ENCODE measurements at places on chromosomes 16 and 17.

- DNase-seq = no peak
Observed at GRCh38 chr17:58176200-58176599, 9.4 kb downstream of the OR4D2 start.

GRCh38 chr16:85626191-85626981 lies 13.3 kb downstream of the GSE1 start:
- DNase-seq = no peak

DNA sequence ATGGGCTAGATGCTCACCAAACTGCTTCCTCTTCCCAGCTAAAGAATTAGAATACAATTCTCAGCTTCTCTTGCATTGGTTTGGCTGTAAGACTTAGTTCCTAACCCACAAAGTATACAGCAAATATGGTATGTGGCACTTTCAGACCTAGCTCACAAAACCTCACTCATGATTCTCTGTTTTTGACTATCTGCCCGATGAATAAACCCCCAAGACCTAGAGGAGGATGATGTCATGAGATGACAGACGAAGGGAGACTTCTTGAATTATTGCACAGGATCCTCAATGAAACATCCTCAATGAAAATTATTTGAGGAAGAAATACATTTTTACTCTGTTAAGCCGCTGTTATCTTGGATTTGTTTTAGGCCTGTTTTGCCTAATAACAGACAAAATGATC lies 14.3 kb downstream of the CNOT1 start:
- DNase-seq = no peak

DNA sequence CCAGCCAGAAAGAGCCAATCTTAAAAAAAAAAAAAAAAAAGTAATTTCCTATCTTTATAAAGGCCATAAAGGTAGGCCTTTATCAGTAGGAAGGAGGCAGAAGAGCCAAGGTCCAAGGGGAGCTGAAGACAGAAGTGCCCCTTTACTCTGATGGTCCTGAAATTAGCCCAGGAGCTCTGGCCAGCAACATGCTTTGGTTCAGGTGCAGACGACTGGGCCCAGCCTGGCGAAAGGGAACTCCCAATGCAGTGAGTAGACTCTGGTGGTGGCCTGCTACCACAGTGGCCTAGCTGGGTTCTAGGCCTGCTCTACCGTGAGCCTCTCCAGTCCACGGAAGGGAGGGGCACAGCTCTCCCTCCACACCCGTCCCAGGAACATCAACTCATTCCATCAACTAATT lies 23.1 kb upstream of the MEIOB start:
- DNase-seq = no peak

- no peak for DNase-seq
Observed at GRCh38 chr17:63753215-63753614, 11.6 kb upstream of the STRADA start.

- DNase-seq = no peak
Observed at GRCh38 chr17:37708616-37709212, 36.1 kb downstream of the HNF1B start.

- DNase-seq = no peak
Observed at GRCh38 chr17:40167685-40168261, 9.5 kb upstream of the RAPGEFL1 start.

- no peak for DNase-seq
Observed at GRCh38 chr17:13194887-13195286, 177.1 kb upstream of the ELAC2 start.

DNA sequence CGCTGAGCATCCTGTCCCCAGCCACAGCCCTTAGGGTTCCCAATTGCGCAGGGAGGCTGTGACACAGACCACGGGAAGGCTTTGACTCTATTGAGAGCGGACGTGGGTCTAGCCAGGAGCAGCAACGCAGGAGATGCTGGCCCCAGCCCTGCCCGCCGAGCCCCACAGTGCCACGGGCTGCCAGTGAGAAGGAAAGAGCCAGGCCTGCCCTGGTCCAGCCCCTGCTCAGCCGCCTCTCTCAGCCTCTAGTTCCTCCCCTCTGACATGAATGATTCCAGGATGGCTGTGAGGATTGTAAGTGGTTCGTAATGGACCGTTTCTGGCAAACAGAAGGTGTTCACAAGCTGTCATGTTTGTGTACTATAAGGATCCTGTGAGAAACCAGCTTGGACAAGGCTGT lies 2.5 kb downstream of the BHLHA9 start:
- no peak for DNase-seq

DNA sequence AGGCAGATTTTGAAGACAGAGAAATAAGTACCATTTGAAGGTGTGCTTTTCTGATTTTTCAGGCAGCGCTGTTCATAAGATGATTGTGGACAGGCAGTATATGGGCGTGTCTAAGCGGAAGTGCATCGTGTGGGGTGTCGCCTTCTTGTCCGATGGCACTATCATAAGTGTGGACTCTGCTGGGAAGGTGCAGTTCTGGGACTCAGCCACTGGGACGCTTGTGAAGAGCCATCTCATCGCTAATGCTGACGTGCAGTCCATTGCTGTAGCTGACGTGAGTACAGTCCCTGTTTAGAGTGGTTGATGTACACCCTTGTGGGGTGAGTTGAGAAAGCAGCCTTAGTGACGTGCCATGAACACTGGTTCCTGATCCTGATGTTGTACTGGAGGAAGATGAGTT lies 10.7 kb downstream of the UTP4 start:
- DNase-seq = no peak

DNA sequence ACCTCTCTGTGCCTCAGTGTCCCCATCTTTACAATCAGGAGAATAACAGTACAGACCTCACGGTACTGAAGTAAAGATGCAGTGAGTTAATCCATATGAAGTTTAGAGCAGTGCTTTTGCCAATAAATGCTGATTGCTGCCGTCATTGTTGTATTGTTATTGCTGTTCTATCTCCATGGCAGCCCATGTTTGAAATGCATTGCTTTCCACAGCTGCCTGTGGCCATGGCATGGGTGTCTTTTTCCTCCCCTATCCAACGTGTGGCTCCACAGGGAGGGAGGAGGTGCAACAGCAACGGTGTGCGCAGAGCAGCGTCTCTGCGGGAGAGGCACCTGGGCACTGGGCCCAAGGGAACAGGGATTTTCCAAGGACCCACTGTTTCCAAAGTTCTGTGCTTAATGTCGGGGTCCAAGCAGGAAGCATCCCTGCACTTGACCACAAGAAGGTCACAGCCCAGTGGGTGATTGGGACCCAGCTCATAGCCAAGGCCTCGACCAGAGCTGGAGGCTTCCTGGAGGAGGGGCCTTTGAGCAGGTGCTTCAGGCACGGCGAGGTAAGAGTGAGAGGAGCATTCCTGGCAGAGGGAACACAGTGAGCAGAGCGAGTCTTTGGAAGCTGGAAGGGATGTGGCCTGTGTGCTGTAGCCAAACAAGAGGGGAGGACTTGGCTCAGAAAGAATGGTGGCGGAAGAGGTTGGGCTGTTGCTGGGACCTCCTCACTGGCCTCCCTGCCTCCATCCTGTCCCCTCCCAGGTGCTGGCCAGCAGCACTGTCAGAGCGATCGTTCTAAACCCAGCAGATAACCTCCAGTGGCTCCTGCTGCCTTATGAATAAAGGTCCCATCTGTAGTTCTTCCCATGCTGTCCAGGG lies 3.9 kb downstream of the RAI1 start:
- no peak for DNase-seq

DNA sequence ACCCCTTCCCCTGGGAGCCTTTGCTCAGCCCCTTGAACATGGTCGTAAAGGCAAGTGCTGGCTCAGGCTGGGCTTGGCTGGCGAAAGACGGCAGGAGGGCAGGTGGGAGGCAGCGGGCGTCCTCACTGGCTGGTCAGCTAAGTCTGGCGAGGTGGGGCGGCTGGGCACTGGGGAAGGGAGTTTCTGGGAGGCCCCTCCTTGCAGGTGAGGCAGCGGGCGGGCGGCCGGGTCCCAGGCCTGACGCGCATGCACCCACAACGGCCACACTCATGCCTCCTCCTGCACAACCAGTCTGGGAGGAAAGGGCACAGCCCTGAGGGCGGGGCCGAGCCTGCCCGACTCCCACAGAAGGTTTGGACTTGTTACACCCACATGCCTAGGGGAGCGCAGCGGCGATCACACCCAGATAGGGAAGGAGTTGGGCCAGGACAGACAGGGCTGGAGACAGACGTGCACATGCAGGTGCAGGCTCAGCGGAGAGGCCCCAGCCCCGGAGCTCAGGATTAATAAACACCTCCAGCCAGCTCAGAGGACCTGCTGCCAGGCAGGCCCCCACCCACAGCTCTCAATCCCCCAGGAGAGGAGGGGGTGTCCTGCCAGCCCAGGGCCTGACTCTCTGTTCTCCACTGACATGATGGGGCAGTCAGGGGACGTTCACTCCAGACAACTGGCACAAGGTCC lies at the start of gene EVPL:
Gene EVPL, minus strand, starts transcription at position 148 of the 681 bp plus-strand sequence. Its CDS starts 108 bp downstream, at position 40.
- no peak for DNase-seq

DNA sequence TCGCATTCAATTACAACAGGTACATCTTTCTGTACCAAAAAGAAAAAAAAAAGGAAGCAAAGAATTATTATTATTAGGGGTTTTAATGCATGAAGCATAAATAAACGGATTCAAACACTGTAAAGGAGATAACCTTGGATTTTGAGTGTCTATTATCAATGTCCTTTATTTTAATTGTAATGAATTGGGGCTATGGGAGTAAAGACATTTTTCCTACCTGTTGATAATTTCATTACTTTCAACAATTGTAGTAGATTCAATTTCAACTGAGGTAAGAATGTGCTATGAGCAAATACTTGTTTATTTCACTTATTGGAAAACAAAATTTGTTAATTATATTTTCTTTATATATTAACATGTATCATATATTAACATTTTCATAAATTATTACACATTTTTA lies 855.6 kb downstream of the KCNJ2 start:
- no peak for DNase-seq

- DNase-seq = no peak
Observed at GRCh38 chr17:77609553-77610517, 348.7 kb upstream of the TNRC6C start.

DNA sequence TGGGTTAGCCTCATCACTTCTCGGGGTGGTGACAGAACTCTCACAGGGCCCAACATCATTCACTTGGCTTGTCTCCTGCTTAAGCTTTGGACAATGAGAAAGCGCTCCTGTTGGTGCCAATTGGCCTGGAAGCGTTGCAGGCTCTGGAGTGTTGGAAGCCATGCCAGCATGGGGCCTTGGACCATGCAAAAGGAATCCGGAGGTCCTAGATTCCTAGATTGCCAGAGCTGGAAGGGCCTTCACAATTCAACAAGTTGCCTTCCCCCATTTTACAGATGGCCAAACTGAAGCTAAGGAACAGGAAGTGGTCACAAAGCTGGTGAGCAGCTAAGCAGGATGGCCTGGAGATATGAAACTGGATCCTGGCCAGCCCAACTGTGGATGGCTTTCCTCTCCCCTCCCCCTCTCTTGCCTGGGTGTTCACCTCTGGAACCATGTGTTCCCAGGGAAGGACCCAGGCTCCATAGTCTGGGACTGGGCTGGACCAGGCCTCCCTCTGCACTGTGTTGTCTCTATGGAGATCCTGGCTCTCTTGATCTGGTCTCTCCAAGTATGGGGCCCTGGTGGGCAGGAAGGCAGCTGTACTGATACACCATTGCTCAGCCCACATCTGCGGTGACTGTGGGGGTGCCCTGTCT lies 6.0 kb upstream of the IGFBP4 start:
- no peak for DNase-seq

DNA sequence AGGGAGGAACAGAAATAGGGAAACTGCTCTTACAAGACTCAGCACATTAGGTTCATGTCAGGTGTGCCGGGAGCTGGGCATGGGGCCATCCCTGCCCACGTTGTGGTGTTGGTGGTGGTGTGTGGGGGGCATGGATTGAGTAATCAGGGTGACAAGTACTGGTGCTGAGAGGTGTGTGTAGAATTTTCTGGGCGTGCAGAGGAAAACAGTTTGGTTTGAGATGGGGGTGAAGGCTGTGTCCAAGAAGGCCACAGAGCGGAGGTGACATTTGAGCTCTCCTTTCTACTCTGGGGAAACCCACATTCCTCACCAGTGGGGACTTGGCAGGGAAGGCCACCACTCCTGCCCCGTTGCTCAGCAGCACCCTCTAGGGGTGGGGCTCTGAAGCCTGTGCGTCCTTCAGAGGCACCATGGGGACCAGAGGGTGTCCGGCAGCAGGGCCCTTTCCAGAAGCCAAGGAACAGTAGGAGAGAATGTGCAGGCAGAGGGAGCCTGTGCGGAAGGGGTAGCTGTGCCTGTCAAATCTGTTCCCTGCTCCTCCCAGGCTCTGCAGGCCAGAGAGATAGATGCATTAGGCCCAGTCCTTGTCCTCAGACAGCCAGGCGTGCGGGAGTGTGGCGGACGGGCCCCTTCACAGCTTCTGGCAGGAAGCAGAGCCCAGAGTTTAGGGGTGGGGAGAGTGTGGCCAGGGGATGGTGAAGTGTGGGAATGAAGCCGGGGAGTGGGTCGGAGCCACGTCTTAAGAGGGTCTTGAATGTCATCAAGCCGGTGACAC lies 48.7 kb upstream of the GSE1 start:
- no peak for DNase-seq

DNA sequence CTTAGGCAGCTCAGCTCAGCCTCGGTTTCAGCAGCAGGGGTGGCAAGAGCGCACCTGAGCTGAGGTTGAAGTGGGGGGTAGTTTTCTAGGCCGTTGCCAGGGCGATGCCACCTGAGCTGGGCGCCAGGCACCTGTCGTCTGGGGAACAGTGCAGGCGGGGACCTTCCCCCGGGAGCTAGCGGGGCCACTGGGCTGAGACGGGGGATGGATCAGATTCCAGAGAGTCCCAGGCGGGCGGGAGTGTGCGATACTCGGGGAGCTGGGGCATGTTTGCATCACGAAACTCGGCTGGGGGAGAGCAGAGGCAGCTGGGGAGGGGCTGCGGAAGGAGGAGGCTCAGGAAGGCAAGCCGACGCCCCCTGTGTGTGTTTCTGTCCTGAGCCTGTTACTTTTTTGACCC lies 477 bp upstream of the CLDN9 start:
- no peak for DNase-seq

DNA sequence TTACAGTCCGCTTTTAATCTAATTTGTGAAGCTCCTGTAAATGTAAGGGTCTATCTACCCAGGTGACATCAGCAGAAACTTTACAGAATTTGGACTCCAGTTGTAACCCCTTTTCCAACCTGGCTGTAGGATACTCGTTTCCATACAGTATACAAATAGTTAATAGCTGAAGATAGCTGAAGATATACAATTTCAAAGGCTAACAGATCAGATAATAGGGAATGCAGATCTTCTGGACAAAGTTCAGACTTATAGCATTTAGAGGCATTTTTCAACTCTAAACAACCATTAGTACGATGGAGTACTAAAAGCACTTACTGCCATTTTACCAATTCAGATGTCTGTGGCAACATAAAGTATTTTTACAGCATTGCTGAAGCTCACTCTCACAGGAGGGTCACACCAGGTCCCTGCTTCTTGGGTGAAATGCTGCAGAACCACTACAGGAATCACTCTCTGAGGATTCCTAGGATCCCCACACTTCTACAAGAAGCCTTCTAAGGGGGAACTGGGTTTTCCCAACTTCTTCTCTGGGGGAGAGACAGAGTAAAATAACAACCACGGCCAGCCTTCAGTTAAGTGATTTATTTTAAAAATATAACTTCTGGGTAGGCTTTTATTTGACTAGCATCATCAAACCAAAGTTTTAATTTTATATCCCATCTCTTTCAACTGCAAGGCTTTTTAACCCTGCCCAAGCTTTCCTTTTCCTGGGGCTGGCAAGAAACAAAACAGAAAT lies 2.9 kb downstream of the VEZF1 start:
- DNase-seq = no peak

- DNase-seq = no peak
Observed at GRCh38 chr17:60321336-60322055, 70.4 kb downstream of the USP32 start.

GRCh38 chr16:57186872-57187854 lies 1.0 kb downstream of the RSPRY1 start:
- DNase-seq = no peak

All from GM04504 (cell line).